ENCODE measurements at places on chromosomes 6 and 20. TPM values are rescaled to one million over a fixed set of nuclear protein-coding genes. Genes with fewer than 3 reads are reported as not detected.

GRCh38 chr6:53263917-53264316, 84.8 kb downstream of the ELOVL5 start:
- DNase-seq: no peak

Gene STK4
- 14.5 TPM for polyA plus RNA-seq

Gene CCDC170
- polyA plus RNA-seq: 0.05 TPM

Gene GNMT
- polyA plus RNA-seq: 0.32 TPM

DNA sequence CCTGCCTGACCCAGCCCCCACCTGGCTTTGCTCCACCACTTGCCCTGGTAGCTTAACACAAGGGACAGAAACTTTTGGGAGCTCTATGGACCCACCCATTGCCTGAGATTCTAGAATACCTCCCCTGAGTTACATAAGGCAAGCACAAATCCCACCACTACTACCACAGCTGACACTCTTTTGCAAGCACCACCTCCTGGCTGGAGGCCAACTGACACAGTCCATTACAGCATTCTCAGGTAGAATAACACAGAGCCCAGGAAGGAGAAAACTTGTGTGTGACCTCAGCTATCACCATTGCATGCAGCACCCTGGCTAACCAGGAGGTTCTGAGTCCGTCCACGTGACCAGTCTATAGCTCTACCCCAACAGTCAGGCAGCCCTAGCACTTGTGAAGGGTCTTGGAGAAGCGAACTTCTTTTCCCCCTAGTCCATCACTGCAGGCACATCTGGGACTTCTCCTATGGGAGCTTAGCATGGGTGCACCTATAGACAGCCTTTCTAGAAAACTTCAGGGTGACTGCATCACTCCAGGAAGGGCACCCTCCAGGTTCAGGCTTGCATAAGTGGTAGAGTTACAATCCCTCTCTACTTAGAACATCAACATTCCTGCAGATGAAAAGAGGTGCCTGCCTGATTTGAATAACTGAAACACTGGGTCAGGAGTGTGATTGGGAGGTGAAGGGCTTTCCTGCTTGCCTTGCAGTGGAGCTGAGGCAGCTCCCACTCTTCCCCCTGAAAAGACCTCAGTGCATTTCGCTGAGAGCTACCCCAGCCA, 30.1 kb downstream of the CITED2 start:
- no peak for DNase-seq

Gene MYB
- polyA plus RNA-seq: 0.27 TPM

DNA sequence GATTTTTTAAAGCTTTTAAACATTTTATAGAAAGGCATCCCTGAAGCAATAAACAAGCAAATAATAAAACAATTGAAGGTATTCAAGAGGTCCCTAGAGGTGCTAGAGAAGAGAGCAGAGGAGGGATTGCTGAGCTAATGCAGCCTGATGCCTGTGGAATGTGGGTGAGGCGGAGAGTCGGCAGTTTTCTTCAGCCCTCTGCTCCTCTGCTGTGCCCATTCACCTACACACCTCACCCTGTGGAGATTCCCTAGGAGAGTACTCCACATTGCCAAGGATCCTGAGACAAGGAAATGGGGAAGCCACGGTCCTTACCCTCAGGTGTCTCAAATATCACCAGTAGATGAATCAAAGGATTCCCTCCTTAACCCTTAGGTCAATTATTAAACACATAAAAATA, 199.8 kb upstream of the POU3F2 start:
- no peak for DNase-seq

DNA sequence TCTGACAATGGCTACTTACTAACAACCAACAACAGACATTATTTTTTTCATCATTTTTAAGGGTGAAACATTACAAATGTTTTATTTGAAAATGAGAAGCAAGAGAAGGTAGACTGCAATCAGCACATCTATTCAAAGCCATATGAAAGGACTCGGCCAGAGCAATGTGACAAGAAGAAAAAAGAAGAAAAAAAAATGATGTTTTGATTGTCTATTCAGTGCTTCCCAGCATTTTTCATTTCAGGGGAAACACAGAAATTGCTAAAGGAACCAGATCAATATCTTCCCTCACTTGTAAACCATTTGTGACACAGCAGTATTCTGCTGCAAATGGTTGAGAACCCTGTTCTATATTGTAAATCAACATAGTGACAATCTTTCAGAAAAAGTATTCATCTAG, 270.7 kb downstream of the EYS start:
- no peak for DNase-seq

GRCh38 chr20:38239441-38239840, 21.1 kb downstream of the KIAA1755 start:
- no peak for DNase-seq
